ENCODE measurements at places on chromosomes 5 and 9. TPM values are rescaled to one million over a fixed set of nuclear protein-coding genes. Genes with fewer than 3 reads are reported as not detected.

Gene GCNT4
- 1.1 TPM for total RNA-seq

- no peak for DNase-seq
Observed at GRCh38 chr5:75202935-75203334, 33.7 kb downstream of the ANKRD31 start.

Gene FOXE1
- not detected for total RNA-seq

DNA sequence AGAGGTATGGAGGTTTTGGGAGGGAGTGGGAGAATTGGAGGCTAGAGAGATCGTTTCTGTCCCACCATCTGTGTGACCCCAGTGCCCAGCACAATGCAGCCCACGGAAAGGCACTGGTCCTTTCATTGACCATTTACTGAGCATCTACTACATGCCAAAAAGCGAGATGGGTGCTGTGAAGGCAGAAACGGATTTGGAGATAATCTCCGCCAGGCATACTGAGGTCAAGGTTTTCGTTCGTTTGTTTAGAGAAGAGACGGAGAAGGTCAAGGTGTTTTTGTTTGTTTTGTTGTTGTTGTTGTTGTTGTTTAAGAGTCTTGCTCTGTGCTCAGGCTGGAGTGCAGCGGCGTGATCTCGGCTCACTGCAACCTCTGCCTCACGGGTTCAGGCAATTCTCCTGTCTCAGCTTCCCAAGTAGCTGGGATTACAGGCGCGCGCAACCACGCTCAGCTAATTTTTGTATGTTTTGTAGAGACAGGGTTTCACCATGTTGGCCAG lies 593 bp upstream of the ZBTB43 start:
- DNase-seq, result no peak

- no peak for DNase-seq
Observed at GRCh38 chr5:98360548-98360947, 412.9 kb upstream of the RGMB start.

- peak; percentile 37 for DNase-seq
Observed at GRCh38 chr9:93299418-93300174, 115.7 kb downstream of the WNK2 start.

Gene FUT7
- total RNA-seq, result not detected
